ENCODE measurements at places on chromosomes 4 and X.

GRCh38 chr4:173343832-173344397 lies 9.8 kb upstream of the HMGB2 start:
- no peak for DNase-seq

GRCh38 chr4:98833384-98833783 lies 95.5 kb downstream of the EIF4E start:
- no peak for DNase-seq

GRCh38 chrX:13752646-13753045 lies 18.1 kb downstream of the OFD1 start:
- no peak for DNase-seq

- DNase-seq: no peak
Measured at GRCh38 chr4:40417941-40418340, 82.8 kb downstream of the CHRNA9 start.

GRCh38 chr4:80079255-80079923 lies 6.4 kb upstream of the ANTXR2 start:
- DNase-seq: no peak

GRCh38 chr4:88054901-88055300 lies 47.5 kb downstream of the PKD2 start:
- DNase-seq: no peak
